SK-N-SH (cell line): ENCODE measurements at places on chromosomes 2 and 18. TPM values are rescaled to one million over a fixed set of nuclear protein-coding genes. Genes with fewer than 3 reads are reported as not detected.

Gene PARD3B
- polyA plus RNA-seq, result 0.87 and 0.89 TPM in 2 replicates

Gene TMEM198
- polyA plus RNA-seq, result 4.7 and 7.0 TPM in 2 replicates

Gene SERPINB3
- polyA plus RNA-seq, result 0.07 TPM in 1 of 2 replicates, not detected in the other

Gene NPAS2
- 40.1 and 58.5 TPM in 2 replicates for polyA plus RNA-seq

DNA sequence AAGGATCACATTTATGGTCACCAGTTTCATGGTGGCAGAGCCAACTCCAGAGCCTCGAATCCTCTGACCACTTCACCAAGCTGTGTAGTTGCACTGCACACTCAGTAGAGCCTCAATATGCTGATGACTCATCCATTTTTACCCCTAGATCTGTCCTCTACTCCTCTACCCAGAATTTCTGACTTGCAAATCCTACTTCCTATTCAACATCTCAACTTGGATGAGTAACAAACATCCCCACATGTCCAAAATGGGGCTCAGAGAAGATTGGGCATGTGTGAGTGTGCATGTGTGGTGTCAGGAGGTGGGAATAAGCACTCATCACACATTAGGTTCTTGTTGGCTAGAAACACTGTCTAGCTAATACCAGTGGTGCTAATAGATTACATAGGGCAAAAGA, 57.8 kb upstream of the IGFBP2 start:
- no peak for DNase-seq
- H3K27ac ChIP-seq, result no peak overlapping the region
- H3K4me3 ChIP-seq, result no peak overlapping the region
- H3K36me3 ChIP-seq, result no peaks in the 10 kb centered on the region

GRCh38 chr2:191577605-191578004, 100.3 kb upstream of the NABP1 start:
- H3K27ac ChIP-seq, result no peak overlapping the region
- no peak overlapping the region for H3K4me3 ChIP-seq
- H3K36me3 ChIP-seq, result no peaks in the 10 kb centered on the region
- H3K27me3 ChIP-seq, result no peaks in the 10 kb centered on the region

- no peak for DNase-seq
- H3K27me3 ChIP-seq, result no peaks in the 10 kb centered on the region
- H3K4me3 ChIP-seq, result no peak overlapping the region
- H3K36me3 ChIP-seq, result no peaks in the 10 kb centered on the region
- H3K4me1 ChIP-seq, result peaks cover 25% of the 10 kb centered on the region
- no peak overlapping the region for H3K27ac ChIP-seq
Observed at GRCh38 chr18:366466-367061, 98.7 kb upstream of the THOC1 start.

GRCh38 chr18:57951117-57951796, 92.8 kb upstream of the NEDD4L start:
- DNase-seq, result no peak
- no peaks in the 10 kb centered on the region for H3K4me1 ChIP-seq
- no peaks in the 10 kb centered on the region for H3K36me3 ChIP-seq
- no peak overlapping the region for H3K27ac ChIP-seq
- no peaks in the 10 kb centered on the region for H3K27me3 ChIP-seq

DNA sequence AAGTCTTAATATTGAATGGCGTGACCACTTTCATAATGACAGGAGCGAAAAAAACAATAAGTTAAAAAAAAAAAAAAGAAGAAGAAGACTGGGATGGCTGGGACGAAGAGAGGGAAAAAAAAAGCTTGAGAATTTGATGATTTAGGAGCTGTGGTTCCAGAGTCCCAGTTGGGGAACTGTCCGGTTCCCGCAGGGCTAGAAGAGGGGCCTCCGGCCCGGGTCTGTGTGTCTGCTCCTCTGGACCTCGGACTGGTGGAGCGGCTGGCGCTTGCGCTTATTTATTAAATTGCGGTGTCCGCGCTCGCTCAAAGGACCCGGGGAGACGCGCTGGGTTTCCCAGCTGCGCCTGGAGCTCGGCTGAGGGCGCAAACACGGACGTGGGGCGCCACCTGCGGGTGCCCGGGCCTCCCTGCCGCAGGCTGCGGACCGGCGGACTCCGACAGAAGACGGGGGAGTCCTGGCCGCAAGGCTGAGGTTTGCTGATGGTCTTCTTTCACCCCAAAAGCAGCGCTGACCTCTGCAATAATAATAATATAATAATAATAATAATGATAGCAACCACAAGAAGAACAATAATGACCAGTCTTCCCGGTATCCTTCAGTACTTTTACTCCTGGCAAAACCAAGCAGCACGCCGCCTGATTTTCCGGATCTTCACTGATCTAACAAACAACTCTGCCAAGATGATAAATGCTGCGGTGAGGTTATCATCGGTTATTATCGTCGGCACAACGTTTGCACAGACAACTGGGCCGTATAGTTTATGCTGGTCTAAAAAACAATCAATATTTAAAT, at the start of gene CBLN2:
Gene CBLN2 (minus strand): TSS at position 251 of the 795 bp plus-strand sequence. CDS start 2,182 bp downstream, outside the sequence.
- H3K4me3 ChIP-seq, result peak within 1 kb of the TSS; percentile 71
- H3K27ac ChIP-seq, result no peak within 1 kb of the TSS
- H3K27me3 ChIP-seq, result peaks cover 34% of the 10 kb centered on the region
- H3K4me1 ChIP-seq, result peaks cover 5% of the 10 kb centered on the region; the same call in 1 of the 2 replicates

DNA sequence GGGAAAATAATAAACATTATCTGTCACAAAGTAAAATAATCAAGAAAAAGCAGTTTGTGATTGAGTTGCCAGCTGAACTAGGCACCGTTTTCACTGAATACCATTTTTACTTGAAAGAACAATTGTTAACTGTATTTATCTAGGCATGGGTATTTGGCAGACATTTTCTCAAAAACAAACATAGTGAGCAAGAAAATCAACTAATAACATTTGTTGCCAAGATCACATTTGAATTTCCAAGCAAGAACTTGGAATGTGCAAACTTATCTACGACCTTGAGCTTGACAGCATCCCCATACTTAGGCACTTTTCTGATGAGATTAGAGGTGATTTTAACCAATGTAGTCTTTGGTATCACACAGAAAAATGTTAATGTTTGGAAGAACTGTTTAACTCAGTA, 16.7 kb downstream of the SS18 start:
- peaks cover 10% of the 10 kb centered on the region; the same call in 1 of the 2 replicates for H3K4me1 ChIP-seq
- no peaks in the 10 kb centered on the region for H3K27me3 ChIP-seq
- no peak overlapping the region for H3K4me3 ChIP-seq
- no peak for DNase-seq
- peaks cover 79% of the 10 kb centered on the region for H3K36me3 ChIP-seq
